Activated CD4-positive, CD25-positive, alpha-beta regulatory T cell treated with anti-CD3 and anti-CD28 coated beads, Interleukin-2, amount 50 U/mL, for 16 hours (primary cell): ENCODE measurements at places on chromosomes 12 and 14.

- DNase-seq, result no peak
Measured at GRCh38 chr14:54098536-54098935, 141.9 kb upstream of the BMP4 start.

DNA sequence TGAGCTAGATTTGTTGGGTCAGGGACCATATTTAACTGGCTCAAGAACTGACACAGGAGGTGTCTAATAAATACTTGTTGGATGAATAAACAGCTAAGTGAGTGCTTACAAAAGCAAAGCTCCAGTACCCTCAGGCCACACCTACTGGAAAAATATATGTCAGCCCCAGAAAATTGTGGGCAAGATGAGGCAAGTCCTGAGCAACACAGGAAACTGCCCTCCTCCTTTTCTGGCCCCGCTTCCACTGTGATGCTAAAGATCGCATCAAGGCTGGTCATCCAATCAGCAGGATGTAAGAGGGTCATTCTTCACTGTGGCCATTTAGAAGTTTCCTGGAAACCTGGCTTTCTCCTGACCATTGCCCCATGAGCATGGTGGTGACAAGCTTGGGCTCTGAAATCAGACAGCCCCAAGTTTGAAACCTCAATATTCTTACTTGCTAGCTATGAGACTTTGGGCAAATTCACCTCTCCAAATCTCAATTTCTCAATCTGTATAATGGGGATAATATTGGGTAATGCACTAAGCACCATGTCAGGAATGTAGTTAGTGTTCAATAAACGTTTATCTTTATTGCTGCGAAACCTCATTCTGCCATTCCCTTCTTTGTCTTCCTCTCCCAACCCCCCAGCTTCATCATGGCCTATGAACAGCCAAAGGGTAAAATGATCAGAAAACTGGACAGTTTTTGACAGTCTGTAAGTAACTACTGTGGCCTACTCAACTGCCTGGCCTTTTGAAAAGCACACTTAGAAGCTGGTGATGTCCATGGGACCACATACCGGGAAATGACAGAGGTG, 139.3 kb upstream of the PZP start:
- DNase-seq, result no peak

- DNase-seq, result no peak
Measured at GRCh38 chr14:49479432-49479831, 106.7 kb downstream of the RPS29 start.

DNA sequence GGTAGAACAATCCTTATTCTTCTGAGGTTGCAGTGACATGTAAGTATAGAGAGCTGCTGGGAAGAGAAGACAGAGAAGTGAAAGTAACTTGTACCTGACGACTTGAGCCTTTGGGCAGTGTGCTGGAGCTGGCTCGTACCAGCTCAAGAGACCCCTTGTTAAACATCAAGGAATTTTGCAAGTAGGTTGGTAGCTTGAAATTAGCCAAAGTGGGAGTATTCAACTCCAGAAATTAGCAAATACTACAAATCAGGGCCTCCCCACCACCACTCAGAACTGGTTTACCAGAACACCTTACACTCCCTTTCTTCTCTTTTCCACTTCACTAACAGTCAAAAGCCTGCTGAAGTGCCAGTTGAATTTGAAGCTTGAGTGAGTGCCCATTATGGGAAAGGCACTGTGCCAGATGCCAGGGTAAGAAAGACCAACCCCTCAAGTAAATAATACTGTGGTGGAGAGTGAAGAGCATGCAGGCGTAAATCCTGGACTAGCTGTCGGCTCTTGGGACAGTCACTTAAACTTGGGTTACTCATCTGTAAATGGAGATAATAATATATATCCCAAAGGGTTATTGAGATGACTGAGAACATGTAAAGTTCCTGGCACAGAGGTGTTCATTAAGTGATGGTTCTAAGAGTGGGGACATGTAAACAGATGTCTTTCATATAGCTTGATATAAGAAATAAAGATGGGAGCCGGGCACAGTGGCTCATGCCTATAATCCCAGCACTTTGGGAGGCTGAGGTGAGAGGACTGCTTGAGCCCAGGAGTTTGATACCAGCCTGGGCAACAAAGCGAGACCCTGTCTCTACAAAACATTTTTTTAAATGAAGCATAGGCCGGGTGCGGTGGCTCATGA, 27.0 kb upstream of the EID3 start:
- DNase-seq, result no peak

- DNase-seq, result no peak
Measured at GRCh38 chr14:56118611-56119181, 485 bp downstream of the PELI2 start.

GRCh38 chr12:10392394-10392930, 2.6 kb upstream of the KLRK1 start:
- DNase-seq, result no peak

DNA sequence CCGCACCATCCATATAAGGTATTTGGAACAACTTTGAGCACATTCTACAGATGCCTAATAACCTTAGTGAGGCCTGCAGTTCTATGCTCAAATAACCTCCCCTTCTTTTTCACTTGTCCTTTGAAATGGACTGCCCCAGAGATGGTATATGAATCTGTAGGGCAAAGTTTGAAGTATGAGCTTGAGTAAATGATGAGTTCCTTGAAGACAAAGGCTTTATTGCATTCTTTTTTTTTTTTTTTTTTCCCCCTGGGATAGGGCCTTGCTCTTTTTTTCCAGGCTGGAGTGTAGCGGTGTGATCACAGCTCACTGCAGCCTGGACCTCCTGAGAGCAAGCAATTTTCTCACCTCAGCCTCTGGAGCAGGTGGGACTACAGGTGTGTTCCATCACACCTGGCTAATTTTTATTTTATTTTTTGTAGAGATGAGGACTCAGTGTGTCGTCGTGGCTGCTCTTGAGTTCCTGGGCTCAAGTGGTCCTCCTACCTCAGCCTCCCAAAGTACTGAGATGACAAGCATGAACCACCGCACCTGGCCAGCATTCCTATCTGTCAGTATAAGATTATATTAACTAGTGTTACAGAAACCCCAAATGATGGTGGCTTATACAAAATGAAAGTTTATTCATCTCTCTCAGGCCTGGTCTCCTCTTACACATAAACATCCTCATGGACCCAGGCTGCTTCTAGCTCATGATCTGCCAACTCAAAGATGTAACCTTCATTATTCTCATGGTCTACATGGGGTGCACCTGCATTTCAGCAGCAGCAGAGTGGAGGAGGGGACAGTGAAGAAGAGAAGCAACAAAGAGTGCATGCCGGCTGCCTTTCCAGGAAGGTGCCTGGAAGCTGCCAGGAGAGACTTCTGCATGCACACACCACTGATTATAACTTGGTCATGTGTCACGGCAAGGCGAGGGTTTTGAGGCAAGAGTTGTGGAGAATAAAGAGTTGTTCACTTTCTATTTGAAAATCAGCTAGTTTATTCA, 101.4 kb downstream of the DUSP16 start:
- DNase-seq, result no peak

DNA sequence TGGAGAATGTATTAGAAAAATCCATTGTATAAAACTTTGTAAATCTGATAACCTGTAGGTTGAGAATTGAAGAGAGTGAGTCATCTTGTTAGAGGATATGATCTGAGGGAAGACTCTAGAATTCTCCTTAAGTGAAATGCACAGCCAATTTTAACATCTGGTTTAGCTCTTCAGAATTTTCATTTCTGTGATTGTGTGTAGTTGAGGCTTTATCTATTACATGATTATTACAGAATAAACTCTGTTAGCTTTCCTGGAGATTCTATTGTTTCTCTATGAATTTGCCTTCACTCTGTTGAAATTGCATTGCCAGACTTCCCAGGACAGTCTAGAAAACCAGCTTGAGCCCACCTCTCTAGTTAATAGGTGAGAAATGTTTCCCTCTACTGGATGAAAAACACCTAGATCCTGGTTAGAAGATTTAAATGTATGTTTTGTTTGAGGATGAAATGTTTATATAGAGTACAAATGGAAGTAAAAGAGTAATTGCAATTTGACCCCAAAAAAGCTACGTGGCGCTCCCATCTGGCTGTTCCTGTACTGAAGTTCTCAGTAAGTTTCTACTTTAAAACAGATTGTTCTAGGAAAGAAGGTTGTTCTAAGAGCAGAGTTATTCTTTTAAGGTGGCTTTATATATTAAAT, 2.9 kb downstream of the NUDT4 start:
- DNase-seq, result no peak

DNA sequence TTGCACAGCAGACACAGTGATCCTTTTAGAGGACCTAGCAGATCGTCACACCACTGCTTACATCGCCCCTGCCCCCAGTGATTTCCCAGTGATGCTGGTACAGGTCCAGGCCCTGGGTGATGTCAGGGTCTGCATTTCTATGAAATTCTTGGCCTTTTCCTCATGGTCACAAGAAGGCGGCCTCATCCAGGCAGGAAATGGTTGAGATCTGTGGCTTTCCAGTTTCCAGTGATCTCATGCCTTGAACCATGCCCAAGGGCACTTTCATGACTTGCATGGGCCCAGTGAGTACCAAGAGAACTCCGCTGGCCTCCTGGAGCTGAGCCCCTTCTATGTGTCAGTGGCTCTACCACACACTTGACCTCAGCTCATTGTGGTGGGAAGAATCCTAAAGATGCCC, 41.9 kb upstream of the BDKRB2 start:
- no peak for DNase-seq

- DNase-seq, result no peak
Measured at GRCh38 chr14:101709533-101709881, 52.0 kb upstream of the PPP2R5C start.

DNA sequence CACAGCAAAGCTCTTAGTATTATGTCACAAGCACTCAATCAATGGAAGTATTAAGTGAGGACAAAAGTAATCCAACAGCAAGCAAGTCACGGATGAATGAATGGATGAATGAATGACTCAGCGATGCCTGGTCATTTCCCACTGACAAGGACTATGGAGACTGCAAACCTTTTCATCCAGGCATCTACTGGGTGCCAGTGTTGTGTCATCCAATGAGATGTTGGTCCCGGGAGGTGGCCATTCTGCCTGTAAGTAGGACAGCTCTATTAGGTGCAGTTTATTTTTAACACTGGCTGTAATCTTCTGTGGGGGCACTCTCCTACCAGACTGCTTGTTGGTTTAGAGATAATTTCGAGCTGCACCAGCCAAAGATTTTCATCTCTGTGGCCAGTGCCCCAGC, 39.4 kb downstream of the STAB2 start:
- no peak for DNase-seq

- no peak for DNase-seq
Measured at GRCh38 chr14:35047976-35048513, 2.0 kb downstream of the FAM177A1 start.

GRCh38 chr12:115185506-115185905, 501.5 kb upstream of the TBX3 start:
- DNase-seq, result no peak

- no peak for DNase-seq
Measured at GRCh38 chr12:94089891-94090290, 58.5 kb upstream of the PLXNC1 start.

DNA sequence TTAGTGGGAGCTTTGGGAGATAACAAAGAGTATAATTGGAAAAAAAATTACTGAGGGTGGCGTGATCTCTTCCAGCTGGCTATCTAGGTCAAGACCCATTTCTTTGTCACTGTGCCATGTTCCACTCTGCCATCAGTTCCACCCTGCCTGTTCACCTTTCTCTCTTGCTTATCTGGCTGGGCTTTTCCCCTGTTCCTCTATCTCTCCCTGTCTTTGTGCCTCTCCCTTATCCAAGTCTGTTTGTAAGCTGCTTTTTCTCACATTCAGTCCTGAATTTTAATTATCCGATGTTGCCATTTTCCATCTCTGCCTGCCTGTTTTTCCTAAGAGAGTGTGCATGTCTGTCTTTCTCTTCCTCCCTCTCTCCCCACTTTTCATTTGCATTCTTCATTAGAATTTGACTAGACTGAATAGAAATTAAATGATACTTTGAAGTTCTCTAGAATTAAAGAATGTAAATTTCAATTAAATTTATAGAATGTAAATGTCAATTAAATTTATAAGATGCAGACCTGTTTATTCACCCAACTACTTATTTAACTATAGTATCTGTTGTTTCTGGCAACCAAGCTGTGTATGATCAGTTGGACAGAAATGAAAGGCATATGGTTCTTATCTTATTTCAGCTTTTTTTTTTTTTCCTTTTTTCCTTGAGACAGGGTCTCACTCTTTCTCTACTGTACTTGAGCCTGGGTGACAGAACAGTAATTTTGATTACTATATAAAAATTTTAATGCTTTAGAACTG, 40.9 kb upstream of the A2ML1 start:
- DNase-seq, result no peak

DNA sequence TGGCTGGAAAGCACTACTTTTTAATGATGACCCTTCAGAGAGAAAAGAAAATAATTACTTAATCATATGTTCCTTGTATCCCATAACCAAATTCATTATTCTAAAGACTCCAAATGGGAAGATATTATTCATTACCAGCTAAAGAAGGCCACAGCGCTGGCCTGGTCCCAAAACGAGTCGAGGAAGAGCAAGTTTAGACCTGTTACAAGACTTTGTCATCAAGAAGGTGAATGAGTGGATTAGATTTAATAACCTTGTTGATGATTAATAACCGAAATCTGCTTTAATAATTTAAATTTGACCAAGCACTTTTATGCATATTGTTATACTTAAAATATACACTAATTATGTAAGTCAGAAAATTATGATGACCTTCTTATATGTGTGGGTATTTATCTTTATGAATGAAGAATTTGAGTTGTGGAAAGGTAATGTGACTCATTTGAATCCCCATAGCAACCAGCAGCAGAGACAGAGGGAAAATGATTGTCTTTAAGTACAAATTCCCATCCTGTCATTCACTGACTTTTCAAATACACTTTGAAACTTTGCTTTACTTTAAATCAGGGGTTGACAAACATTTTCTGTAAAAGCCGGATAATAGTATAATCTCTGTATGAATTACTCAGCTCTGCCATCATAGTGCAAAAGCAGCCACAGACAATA, 200.3 kb upstream of the NPAS3 start:
- no peak for DNase-seq

DNA sequence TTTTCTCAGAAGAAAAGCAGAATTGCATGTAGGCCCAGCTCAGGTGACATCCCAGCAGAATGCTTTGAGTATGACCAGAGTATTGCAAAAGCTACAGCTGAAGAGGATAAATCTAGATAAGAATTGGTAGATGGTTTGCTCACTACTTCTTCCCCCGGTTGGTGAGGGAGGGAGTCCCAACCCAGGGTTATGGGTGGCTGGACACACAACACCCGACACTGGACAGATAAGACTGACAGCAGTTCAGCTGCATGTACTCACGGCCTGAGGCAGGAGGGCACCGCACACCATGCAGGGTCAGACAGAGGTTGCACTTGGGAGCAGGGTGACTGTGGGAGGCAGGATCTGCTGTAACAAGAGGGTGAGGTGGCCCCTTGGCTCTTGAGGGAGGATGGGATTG, 1.7 kb upstream of the CLEC4C start:
- DNase-seq, result no peak

- DNase-seq, result no peak
Measured at GRCh38 chr14:50089208-50089607, 27.2 kb downstream of the VCPKMT start.
